ENCODE measurements at places on chromosomes 7 and 10.

- DNase-seq: no peak
Measured at GRCh38 chr10:80173466-80173865, 31.9 kb downstream of the ANXA11 start.

DNA sequence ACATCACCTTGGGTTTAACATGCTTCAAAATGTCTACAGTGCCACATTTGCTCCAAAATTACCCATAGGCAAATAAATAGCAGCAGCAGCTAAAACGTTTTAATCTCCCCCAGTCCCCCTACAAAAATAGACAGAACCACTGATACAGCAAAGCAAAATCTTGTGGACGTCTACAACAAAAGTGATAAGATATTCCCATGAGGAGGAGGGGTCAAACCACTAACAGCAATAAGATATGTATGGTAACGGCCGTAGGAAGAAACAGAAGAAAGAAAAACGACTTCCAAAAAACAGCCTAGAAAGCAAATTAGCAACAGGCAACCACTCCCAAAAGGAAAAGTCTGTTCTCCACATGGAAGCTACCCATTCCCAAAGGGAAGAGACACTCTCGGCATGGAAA lies 34.5 kb upstream of the ST8SIA6 start:
- DNase-seq: no peak

- no peak for DNase-seq
Measured at GRCh38 chr7:78139335-78139734, 340.8 kb downstream of the PHTF2 start.

DNA sequence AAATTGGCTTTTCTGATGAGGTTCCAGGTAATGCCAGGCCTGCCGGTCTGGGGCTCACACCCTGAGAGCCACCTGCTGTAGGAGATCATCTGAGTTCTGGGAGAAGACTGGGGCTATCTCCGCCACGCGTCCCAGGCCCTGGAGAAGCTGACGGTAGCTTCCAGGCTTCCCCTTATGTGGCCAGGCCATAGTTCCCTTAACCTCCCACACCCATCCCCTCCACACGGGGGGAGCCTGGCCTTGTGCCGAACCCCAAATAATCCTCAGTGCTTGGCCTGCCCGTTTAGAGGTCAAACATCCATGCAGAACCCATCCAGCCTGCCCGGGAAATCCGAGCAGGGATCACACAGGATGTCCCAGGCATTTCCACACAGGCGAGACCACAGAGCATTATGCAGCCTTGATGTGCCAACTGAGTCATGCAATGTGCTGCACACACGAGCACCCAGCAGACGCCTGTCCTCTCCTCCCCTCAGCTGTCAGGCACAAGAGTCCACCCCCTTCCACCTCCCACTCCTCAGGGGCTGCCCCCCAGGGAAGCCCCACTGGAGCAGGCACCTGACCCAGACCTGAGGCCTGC lies 176.2 kb downstream of the PRKAG2 start:
- no peak for DNase-seq

DNA sequence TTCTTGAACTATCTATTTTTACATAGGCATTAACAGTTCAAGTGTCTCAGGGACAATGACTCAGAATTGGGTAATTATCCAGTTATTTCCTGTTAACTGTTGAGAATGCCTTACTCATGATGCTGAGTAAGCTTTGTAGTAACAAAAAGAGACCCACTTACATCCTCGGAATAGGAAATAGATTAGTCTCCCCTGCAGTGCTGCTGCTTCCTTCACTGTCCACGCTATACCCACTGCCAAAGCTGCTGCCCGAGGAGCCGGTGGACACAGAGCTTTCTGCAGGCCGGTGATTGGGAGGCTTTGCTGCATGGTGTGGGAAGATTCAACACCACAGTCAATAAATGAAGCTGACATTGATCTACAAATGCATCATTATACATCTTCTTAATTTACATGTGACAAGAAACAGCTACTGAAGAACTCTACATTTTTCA lies 357.1 kb downstream of the PCLO start:
- DNase-seq: no peak

DNA sequence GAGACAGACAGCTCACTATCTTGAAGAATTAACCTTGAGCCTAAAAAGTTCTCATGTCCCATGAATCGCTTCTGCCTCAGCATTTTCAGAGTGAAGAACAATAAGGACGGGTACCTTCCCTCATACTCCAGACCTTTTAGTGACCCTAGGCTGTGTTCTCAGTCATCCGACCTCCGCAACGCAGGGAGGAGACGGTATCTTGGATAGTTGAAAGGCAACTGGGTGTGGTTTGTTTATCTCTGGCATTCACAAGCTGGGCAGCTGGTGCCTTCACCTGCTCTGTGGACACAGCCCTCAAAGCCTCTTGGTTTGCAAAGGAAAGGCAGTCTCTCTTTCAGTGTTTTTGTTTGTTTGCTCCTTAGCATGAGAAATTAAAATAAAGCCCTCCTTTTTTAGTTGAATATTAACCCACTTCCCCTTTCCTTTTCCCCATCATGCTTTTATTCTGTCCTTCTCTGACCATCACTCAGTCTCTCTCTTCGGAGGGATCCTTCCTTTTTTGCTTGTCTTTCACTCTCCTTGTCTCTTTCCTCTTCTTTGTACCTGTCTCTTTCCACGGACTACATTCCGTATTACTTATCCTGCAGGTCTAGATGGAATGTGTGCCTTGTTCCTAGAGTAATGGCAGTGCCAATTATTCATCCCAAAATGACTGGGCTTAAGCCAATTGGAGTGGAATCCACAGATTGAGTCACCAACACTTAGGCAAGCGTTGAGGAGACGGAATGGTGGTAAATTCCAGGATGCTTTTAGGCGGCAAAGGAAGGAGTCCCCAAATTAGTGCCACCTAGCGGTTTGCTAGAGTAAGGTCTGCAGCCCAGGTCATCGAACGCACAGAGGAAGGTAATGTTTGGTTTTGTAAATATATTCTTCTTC lies 45.8 kb downstream of the PRR15 start:
- no peak for DNase-seq

GRCh38 chr7:77702968-77703472 lies 6.8 kb downstream of the RSBN1L start:
- DNase-seq: no peak

DNA sequence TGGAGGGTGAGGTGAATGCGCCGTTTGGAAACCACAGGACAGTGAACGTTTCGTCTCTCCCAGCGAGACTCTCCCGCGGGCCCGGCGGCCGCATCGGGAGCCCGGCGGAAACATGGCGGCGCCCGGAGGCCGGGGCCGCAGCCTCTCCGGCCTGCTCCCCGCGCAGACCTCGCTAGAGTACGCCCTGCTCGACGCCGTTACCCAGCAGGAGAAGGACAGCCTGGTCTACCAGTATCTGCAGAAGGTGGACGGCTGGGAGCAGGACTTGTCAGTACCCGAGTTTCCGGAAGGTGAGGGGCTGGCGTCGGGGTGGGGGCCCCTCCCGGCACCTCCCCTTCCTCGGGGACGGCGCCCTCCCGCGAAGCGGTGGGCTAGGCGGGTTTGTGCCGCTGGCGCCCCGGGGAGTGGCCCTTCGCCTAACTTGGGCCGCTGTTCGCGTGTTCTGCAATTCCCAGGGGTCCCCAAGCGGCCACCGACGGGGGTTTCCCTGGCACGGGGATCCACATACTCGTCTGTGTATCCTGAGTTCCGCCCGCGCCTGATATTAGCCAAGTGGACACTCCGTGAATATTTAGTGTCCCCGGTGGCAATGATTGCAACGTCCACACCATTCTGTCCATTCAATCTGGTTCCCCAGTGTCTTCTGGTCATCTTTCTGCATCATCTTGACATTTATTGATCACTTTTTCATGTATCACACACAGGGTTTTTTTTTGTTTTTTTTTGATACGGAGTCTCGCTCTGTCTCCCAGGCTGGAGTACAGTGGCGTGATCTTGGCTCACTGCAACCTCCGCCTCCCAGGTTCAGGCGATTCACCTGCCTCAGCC lies 514 bp downstream of the NHLRC2 start:
- no peak for DNase-seq

- DNase-seq: no peak
Measured at GRCh38 chr7:10212649-10213048, 761.0 kb upstream of the PHF14 start.

DNA sequence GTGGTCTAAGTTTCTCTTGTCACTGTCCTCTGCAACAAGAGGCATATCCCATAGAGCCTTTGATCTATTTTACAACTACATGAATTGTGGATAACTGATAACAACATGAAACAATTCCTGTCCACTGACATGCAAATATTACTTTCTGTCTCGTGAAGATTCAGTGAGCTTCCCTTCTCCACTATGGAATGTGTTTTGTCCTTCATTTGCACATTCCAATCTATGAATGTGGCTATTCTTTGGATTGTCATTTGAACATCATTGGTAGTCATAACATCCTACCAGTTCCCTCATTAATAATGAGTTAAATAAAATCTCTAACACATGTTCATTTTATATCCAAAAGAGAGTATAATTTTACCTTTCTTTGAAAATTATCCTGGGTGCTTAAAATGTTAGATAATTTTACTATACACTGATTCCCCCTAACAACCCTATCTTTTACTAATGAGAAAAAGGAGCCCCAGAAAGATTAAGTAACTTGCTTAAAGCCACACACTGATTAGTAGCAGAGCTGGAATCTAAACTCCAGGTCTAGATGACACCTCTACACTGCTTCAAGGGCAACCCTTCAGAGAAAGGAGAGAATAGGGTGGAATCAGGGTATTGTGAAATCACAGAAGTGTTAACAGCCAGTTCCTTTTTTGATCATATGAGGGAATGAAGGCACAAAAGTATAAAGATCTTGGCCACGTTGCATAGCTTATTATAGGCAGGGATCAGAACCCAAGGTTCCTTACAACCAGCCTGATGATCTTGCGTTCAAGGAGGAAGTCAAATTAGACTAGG lies 39.1 kb downstream of the PDE1C start:
- no peak for DNase-seq

GRCh38 chr10:4131407-4132215 lies 346.6 kb upstream of the KLF6 start:
- DNase-seq: peak; percentile 86

GRCh38 chr10:72738486-72738885 lies 46.5 kb downstream of the MCU start:
- DNase-seq: no peak

GRCh38 chr7:106870983-106871410 lies 5.9 kb downstream of the PIK3CG start:
- peak; percentile 29 for DNase-seq

- no peak for DNase-seq
Measured at GRCh38 chr7:1305873-1306272, 73.2 kb downstream of the UNCX start.

- no peak for DNase-seq
Measured at GRCh38 chr7:90424720-90425119, 21.5 kb downstream of the CLDN12 start.

DNA sequence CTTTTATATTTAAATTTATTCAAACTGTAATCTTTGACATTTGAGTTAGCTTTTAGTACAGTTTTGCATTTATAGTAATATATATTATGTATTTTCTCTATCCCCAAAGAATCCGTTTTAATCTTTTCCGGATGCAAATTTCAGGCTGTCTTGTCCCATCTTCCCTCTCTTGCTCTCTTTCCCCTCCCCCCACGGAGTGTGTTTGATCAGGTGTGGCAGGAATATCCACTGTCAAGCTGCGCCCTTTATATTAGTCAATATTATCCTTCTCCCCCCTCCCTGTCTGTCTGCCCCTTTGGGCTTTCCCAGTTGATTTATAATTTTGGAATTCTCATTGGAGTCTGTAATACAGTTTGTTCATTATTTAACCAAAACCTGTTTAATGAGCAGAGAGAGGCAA lies 19.0 kb downstream of the GBF1 start:
- DNase-seq: no peak

GRCh38 chr7:137110535-137110934 lies 233.0 kb downstream of the PTN start:
- DNase-seq: no peak

- no peak for DNase-seq
Measured at GRCh38 chr7:72343991-72344390, 68.1 kb downstream of the CALN1 start.

- no peak for DNase-seq
Measured at GRCh38 chr10:122999347-122999746, 9.2 kb downstream of the IKZF5 start.

- peak; percentile 31 for DNase-seq
Measured at GRCh38 chr10:14645239-14645960, 129.3 kb downstream of the FAM107B start.

DNA sequence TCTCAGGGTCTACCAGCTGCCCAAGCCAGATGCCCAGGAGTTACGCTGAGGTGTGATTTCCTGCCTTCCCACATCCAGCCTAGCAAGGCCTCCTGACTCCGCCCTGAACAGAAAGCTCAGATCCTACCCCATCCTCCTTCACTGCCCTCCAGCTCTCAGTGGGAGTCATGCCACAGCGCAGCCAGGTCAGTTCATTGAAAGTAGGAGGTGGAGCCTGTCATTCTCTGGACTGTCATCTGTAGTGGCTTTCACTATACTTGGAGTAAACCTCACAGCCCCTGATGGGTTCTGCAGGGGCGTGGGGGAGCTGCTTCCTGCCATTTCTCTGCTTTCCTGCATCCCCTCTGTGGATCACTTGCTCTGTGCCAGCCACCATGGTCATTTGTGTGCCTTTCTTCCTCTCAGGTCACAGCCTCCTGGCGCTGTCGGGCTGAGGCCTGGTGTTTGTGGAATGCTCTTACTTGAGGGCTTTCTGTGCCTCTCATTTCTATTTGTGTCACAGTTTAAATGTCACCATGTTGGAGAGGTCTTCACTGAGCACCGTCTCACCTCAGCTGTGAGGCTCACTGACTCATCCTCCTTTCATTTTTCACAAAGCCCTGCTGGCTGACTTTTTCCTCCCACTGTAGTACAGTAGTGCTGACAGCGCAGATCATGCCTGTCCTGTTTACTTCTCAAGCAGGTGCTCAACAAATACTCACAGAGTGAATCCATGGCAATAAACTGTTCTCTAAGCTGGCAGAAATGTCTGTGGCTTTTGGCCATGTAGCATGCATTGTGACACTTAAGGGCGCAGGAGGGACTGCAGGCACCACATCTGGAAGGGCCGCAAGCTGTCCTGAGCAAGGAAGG lies 61.0 kb upstream of the TMEM248 start:
- peak; percentile 17 for DNase-seq

GRCh38 chr10:129742742-129743550 lies 221.1 kb downstream of the EBF3 start:
- DNase-seq: no peak

DNA sequence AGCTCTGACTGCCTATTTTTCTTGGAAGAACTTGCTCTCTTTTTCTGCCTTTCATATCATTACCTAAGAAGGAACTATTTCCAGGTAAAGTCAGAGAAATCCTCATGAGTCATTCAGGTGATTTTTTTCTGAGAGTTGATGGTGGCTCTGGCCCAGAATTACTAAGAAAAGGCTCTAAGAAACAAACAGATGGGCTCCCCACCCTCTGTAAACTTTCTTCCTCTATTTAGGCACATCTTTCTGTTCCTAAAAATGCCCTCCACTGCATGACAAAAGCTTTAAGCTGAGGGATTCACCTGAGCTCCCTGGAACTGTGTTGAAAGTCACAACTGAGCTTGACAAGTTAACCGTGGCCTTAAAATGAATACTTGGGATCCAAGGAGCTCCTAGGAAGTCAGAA lies 1.6 kb downstream of the OLAH start:
- DNase-seq: no peak

GRCh38 chr7:139698844-139699243 lies 79.0 kb downstream of the HIPK2 start:
- DNase-seq: no peak

GRCh38 chr10:35377050-35377728 lies 40.9 kb downstream of the CCNY start:
- DNase-seq: no peak

GRCh38 chr7:107933386-107934013 lies 42.5 kb downstream of the DLD start:
- no peak for DNase-seq

GRCh38 chr10:129045599-129045998 lies 421.4 kb upstream of the MGMT start:
- DNase-seq: no peak

Measured in CD4-positive, alpha-beta T cell treated with Interleukin-17A for 1 hour (primary cell).